Fibroblast of skin of back (primary cell): ENCODE measurements at places on chromosomes 12 and 14.
A peak's percentile ranks its signal among the peaks of the same experiment; 100 is the strongest.

- no peak for DNase-seq
These were observed 199.1 kb downstream of the SLC5A8 start for GRCh38 chr12:101010896-101011295.

GRCh38 chr12:100942984-100943749 is 148.6 kb downstream of the ANO4 start:
- DNase-seq, result no peak

DNA sequence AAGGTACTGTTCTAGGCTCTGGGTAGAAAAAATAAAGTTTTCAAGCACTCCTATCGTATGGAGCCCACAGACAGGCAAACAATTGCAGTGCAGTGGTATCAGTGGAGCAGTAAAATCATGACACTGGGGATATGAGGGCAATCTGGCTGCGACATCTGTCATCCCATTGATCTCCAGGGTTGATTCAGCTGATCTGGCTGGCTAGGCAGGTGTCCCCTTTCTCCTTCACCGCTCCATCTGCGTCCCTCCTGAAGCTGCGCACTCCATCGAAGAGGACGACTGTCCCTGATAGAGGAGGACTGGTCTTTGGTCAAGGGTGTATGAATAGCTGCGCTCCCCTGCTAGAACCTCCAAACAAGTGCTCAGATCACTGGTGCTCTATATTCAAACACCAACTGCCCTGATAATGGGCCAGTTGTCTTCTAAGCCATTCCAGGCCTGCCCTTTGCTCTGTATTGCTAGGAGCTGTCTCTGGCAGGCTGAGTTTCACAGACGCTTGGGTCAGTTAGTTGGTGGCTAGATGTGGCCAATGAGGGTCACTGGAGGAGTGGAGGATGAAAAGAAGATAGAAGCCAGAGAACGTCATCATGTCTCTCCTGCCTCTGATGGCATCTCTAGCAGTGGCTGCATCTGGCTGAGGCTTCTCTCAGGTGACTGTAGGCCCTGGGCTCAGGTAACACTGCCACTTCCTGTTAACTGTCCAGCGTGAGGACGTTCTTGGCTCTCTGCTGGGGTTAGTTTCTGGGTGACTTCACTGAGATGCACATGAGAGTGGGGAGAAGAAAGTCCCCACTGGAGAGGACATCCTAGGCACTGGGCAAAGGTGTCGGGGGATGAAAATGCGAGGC is 205.0 kb upstream of the FOXN3 start:
- no peak for DNase-seq

DNA sequence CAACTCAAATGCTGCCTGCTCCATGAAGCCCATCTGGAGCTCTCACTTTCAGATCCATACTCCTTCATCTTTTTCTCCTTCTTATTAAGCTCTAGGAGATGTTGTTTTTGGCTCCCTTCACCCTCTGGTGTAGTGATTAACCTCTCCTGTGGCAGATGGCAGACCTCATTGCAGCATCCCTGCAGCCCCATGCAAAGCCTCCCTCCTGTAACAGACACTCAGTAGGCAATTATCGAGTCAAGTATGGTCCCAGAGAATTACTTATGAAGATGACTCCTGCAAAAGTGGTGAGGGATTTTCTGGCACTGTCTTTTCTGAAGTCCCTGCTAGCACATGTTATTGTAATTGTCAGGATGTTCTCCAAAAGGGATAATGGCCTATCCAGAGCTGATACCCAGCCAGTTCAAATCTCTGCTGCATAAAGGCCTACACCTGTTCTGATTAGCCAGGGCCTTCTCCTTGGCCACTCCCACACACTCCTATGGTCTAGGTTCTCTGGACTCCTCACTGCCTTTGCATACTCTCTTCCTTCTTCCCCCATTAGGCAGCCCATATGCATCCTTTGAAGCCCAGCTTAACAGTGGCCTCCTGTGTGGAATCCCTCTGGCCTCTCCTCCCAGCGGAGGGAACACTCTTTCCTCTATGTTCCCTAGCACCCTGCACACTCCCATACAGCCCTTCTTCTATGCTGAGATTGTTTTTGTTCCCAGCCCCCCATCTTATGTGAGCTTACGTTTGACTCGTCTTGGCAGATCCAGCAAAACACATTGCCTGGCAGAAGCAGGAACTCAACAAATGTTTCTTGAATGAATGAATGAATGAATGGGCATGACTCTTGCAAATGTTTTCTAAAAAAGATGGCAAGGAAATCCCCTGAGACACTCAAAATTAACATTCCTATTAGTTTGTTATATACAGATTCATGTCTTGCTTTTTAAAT is 43.9 kb upstream of the MDM1 start:
- DNase-seq, result peak; percentile 34

- no peak for DNase-seq
These were observed 5.5 kb upstream of the KCNH3 start for GRCh38 chr12:49533331-49533730.

DNA sequence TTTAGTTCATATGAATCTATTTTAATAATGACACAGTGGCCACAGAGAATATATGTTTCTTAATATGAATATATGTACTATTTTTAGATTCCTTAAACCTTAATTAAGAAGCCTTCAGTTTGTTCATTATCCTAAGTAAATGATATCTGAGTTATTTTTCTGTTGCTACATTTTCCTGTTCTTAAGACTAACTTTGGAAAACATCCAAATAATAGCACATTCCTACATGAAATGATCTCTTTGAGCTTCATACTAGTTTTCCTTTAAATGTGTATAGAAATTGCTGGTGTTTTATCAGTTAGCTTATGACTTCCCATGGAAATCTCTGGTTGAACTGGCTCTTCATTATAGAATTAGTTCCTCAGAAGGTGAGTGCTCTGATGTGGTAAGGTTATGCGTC is 72.1 kb downstream of the POLR3B start:
- DNase-seq, result no peak

GRCh38 chr12:20807192-20808080 is 3.1 kb upstream of the SLCO1B3 start:
- no peak for DNase-seq

- no peak for DNase-seq
These were observed 169.5 kb upstream of the EGLN3 start for GRCh38 chr14:34120185-34120977.

GRCh38 chr12:65765436-65765813 is 58.9 kb upstream of the HMGA2 start:
- peak; percentile 77 for DNase-seq

DNA sequence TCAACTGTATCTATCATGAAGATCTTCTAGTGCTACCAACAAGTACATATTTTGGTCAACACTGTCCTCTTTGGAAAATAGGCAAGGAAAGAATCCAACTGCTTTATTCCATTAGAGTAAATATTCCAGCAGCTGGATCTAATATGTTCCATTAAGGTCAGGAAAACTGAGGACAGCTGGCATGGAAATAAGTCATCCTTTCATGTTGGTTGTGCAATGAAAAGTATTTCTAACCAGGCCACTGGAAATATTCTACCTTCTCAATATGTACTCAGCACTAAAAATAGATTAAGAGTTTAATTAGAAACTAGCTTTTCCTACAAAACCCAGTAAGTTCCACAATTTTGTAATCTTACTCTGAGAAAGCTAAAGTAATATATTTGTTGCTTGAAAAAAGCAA is 19.6 kb downstream of the HIGD1C start:
- DNase-seq, result no peak

DNA sequence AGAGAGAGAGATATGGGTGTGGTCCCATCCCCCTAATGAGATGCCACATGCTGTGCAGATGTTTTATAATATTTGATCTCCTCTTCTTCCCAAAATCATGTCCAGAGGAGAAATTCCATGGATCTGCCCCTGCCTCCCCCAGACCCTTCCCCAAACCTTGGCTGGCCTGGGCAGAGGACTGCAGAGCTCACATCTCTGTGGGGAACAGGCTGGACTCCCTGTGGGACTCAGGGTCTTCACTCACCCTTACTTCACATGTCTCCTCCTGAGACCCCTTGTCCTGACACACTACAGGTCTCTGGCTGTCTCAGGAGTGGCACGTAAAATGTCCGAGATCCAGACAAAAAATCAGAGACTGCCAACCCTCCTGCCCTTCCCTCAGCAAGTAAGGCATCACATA is 76.0 kb upstream of the CAPRIN2 start:
- no peak for DNase-seq

DNA sequence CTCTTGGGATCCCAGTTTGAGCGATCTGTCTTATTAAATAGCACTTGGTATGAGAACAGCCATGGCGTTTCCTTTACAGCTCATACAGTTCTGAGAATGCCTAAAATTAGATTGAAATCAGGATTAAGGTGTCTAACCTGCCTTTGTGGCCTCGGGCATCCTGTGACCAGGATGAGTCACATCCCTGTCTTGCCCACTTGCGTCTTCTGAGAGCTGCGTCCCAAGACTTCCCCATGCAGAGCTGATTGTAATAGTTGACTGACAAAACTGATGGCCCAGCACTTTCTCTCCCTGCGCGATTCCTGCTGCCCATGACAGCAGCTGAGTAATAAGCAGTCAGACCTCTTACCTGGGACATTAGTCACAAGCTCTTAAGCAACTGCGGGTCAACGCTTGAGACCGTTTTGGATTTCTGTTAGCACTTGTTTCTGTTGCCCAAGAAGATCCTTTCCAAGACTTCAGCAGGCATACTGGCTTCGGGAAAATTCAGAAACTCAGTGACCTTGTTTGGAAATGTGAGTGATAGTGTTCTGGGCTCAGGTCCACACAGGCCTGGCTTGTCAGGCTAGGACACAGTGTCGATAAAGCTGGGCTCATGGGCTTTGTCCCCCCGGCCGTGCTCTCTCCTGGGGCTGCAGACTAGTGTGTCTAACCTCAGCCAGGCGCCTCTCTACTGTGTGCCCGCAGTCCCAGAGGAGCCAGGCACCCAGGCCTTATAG is 169.9 kb upstream of the HIF1A start:
- DNase-seq, result peak; percentile 44

GRCh38 chr14:104284107-104284592 is 145.8 kb downstream of the KIF26A start:
- DNase-seq, result no peak

GRCh38 chr12:51686727-51687126 is 95.7 kb downstream of the SCN8A start:
- DNase-seq, result peak; percentile 73

DNA sequence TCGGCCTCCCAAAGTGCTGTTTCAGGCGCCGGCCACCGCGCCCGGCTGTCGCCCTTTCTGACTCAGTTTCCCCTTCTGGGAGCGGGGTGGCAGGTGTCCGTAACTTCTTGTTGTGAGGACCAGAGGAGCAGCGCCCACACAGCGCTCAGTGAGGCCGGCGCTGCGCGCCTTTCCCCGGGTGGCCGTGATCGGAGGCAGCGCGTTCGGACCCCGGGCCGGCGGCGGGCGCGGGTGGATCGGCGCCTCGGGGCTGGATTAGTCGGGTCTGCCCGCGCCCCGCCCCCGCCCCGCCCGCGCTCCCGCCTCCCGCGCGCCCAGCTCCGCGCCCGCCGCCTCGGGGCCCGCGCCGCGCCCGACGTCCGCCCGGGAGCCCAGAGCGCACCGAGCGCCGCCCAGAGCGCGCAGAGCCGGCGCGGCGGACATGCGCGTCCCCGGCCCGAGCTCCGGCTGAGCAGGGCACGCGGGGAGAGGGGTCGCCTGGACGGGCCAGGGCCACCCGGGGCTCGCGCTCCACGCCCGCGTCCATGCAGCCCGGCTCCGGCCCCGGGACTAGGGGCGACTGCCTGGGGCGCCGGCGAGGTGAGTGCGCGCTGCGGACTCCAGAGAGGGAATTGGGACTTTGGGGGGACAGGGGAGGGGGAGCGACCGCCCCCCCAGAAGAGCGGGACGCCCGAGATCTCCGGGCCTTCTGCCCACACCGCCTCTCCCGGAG is 50.6 kb downstream of the LRCOL1 start:
- peak; percentile 57 for DNase-seq

DNA sequence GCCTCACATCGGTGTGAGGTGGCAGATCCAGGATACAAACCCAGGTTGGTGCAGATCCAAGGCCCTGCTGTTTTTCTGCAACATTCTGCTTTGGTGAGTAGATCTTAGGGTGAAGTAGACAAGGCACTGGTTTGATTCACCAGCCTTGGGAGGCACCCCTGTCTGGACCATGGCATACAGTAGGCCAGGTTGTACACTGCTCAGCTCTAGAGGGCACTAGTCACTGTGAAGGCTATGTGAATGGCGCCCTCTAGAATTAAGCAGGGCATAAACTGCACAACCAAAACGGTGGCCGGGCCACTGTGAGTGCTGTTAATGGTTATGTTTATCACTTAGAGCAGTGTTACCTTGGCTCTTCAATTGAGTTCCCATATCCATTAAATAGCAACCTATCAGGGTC is 280.6 kb upstream of the PWP1 start:
- DNase-seq, result peak; percentile 42

DNA sequence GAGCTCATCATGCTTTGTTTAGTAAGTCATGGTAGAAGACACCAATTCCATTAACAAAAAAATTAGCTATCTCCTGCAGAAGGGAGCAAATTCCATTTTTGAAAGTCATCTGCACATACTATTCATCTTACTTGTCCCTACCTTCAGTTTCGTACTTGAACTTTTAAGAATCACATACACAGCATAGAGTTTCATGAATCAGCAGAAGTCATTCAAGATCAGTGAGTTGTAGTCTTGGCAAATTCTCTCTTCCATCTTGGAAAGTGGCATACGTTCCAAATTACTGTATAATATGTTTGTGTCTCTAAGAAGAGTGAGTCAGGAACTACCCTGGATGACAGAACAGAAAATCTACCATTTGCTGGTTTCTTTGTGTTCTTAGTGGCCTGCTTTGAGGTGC is 14.1 kb downstream of the VRK1 start:
- DNase-seq, result peak; percentile 32

DNA sequence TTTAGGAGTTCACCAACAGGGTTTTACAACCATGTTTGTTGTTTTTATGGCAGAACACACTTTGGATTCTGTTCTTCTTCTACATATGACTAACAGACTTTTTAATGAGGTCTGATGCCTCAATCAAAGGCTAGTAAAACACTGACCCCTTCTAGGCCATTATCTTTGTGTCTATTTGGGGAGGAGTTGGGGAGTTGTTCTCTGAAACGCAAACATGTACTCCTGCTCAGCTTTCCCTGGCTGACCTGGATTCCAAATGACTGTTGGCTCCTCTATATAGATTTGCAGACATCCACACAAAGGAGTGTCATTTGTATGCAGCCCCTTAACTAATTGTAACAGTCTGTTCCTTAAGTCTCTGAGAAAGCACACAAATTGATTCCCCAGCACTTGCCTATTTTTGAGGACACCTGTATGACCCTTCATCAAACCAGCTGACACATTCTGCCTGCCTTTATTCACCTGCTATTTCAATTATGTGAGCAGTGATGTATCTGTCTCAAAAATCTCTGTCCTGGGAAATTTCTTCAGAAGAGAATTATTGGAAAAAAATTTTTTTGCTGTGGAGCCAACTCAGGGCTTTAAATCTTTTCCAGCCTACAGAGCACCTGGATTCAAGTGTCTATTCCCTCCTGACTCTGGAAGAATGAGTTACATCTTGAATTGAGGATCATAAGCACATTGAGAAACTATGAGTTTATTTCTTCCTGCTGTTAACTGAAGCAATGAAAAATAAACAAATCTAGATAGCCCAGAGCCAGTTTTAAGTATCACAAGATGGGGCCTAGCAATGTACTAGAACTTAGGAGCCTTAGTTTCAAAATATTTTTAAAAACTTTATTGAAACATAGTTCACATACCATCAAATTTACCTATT is 417.2 kb downstream of the RAD51B start:
- no peak for DNase-seq
